Head of caudate nucleus (tissue), 42 donors: ENCODE measurements at places on chromosomes 2 and 18.
A peak's percentile ranks its signal among the peaks of the same experiment; 100 is the strongest.

GRCh38 chr2:47664817-47665216 lies 118.1 kb upstream of the MSH6 start:
- DNase-seq: no peak

- no peak for DNase-seq
Measured at GRCh38 chr18:8525692-8526091, 83.5 kb upstream of the RAB12 start.

GRCh38 chr18:785242-785641 lies 26.8 kb downstream of the YES1 start:
- DNase-seq: no peak

- DNase-seq: no peak
Measured at GRCh38 chr18:12770469-12771219, 67.8 kb downstream of the PSMG2 start.

- no peak for DNase-seq
Measured at GRCh38 chr2:130327703-130328527, 14.8 kb upstream of the IMP4 start.

- DNase-seq: no peak
Measured at GRCh38 chr18:48632676-48633257, 93.9 kb downstream of the CTIF start.

DNA sequence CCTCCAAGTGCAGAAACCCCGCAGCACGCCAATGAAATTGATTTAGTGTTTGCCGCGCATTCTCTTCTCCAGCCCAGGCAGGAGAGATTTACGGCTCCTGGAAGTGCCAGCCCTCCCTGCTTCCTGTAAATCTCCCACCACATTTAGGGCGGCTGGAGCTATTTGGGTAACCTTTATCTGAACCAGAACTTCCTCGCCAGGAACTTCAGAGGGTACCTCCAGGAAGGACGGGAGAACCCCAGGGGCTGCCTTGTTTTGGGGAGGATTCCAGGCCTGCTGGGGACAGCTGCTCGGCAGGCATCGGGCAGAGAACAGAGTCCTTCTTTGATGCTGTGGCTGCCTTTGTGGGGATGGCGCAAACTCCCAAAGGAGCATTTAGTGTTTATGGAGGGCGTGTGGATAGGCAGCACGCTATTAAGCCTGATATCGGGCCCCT lies 122.0 kb upstream of the MYCN start:
- peak; percentile 54 for DNase-seq

DNA sequence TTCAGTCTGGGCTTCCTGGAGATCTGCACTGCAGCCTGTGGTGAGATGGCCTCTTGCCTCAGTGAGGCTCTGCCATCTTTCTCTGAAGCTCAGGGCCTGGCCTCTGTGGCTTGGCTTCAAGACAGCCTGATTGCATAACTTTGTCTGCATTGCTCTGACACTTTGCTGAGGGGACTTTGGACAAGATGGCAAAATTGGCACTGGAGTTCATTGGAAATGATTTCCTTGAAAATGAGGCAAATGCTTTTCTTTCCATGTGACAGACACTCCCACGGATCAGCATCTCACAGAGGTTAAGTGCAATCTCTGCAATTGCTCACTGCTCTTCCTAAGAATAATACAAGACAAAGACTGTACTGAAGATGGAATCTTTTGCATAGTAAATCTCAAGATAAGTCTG lies 166.8 kb downstream of the KCNS3 start:
- DNase-seq: no peak

- no peak for DNase-seq
Measured at GRCh38 chr18:14939141-14939540, 191.2 kb downstream of the ANKRD30B start.

DNA sequence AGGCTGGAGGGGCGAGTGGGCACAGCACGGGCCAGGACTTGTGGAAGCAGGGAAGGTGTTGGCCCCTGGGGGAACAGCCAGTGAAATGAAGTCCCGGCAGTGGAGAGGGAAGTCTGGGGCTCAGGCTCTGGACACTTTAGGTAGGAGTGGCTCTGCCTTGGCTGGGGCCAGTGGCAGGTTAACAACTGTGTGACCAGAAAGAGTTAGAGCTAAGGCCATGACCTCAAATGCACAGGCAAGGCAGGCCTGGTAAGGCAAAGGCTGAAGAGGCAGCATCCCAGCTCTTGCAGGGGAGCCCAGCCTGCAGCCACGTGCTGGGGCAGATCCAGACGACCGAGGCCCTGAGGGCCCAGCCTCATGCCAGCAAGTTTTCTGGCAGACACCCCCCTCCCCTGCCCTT lies 21.5 kb downstream of the PCARE start:
- DNase-seq: no peak

DNA sequence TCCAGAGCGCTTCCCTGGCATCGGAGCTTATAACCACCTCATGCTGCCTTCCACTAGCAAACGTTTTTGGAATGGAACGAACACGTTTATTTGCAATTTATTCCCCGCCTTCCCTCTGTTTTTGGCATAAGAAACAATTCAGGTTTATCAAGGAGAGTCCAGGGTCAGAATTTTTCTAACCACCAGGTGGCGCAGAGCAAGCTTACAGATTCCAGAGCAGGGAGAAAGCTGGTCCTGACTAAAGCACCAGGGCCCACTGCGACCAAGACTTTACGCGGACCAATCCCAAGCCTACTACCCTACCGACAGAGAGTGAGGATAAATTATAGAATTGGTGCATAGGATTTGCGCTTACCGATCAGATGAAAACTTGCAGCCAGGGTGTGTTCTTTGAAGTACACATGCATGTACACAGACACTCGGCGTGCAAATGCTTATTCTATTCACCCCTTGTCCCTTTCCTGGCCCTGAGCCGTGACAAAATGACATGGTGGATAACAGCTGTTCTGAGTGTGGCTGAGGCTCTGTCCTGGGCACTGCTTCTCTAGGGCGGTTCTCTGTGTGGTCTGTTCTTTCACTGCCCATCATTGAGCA lies 34.7 kb downstream of the NAPG start:
- DNase-seq: peak; percentile 86

DNA sequence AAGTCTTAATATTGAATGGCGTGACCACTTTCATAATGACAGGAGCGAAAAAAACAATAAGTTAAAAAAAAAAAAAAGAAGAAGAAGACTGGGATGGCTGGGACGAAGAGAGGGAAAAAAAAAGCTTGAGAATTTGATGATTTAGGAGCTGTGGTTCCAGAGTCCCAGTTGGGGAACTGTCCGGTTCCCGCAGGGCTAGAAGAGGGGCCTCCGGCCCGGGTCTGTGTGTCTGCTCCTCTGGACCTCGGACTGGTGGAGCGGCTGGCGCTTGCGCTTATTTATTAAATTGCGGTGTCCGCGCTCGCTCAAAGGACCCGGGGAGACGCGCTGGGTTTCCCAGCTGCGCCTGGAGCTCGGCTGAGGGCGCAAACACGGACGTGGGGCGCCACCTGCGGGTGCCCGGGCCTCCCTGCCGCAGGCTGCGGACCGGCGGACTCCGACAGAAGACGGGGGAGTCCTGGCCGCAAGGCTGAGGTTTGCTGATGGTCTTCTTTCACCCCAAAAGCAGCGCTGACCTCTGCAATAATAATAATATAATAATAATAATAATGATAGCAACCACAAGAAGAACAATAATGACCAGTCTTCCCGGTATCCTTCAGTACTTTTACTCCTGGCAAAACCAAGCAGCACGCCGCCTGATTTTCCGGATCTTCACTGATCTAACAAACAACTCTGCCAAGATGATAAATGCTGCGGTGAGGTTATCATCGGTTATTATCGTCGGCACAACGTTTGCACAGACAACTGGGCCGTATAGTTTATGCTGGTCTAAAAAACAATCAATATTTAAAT lies at the start of gene CBLN2:
Gene CBLN2 (minus strand): TSS at position 251 of the 795 bp plus-strand sequence. CDS start 2,182 bp downstream, outside the sequence.
- peak; percentile 90 for DNase-seq

DNA sequence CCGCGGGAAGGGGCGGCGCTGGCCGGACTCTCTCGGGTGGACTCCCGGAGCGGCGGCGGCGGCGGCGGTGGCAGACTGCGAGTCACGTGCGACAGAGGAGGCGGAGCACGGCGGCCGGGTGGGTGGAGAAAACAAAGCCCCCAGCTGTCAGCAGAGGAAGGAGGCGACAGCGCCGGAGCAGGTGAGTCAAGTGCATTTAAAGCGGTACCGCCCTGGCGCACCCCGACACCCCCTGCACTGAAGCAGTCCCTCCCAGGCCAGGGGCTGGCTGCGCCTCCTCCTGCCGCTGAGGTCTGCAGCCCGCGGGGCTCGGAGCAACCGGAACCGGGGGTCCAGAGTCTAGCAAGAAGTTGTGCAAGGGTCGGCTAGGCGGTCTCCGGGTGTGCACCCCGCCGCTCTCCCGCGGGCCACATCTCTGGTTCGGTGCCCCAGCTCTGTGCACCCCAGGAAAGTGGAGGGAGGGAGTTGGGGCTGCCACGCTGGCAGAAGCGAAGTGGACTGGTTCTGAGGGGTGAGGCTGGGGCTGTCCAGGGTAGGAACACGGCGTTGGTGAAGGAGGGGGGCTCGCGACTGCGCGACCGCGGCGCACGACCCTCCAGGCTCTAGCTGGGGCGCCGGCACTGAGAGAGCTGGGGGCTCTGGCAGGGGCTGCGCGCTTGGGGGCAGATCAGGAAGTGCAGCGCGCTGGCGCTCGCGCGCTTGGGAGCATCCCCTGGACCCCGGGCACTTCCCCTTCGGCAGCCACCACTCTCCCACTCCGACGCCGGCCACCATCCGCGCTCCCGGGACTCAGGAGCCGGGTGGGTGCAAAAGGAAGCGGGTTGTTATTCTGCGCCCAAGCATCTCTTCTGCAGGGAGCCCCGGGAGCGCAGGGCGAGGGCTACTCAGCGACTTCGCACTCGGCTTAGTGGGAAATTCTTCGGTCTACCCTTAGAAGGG lies 64.0 kb upstream of the MAPRE2 start:
- DNase-seq: peak; percentile 91

GRCh38 chr18:42141439-42141838 lies 186.4 kb downstream of the PIK3C3 start:
- DNase-seq: no peak

DNA sequence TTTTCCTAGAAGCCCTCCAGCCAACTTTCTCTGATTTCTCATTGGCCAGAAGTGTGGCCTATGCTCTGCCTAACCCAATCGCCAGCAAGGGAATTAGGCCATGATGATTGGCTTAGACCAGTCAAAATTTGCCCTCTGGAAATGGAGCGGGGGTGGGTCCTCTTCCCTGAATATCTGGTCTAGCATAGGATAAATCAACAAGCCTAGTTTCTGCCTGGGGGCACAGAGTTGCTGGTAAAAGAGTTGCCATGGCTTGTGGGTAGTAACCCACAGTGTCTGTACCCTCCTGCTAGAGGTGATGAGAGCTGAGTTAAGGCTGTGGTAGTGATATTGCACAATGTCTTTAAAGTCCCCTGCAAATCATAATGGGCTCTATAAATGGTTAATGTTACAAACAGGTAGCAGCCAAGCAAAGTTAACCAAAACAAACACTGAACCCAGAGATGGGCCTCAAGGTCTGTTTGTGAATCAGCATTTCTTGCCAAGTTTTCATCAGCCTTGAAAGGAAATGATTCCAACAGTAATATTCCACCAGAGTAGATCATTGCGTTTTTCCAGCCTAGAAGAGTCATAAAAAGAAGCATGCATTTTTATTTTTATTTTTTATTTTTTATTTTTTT lies 19.3 kb downstream of the GALM start:
- no peak for DNase-seq

- DNase-seq: no peak
Measured at GRCh38 chr2:120305937-120306490, 39.9 kb upstream of the INHBB start.

- DNase-seq: peak; percentile 90
Measured at GRCh38 chr2:130336877-130337734, 5.6 kb upstream of the IMP4 start.

GRCh38 chr2:69482471-69482870 lies 45.2 kb upstream of the NFU1 start:
- DNase-seq: no peak

- no peak for DNase-seq
Measured at GRCh38 chr2:136530146-136530545, 235.2 kb upstream of the THSD7B start.
